ENCODE measurements at places on chromosomes 6 and 20.

DNA sequence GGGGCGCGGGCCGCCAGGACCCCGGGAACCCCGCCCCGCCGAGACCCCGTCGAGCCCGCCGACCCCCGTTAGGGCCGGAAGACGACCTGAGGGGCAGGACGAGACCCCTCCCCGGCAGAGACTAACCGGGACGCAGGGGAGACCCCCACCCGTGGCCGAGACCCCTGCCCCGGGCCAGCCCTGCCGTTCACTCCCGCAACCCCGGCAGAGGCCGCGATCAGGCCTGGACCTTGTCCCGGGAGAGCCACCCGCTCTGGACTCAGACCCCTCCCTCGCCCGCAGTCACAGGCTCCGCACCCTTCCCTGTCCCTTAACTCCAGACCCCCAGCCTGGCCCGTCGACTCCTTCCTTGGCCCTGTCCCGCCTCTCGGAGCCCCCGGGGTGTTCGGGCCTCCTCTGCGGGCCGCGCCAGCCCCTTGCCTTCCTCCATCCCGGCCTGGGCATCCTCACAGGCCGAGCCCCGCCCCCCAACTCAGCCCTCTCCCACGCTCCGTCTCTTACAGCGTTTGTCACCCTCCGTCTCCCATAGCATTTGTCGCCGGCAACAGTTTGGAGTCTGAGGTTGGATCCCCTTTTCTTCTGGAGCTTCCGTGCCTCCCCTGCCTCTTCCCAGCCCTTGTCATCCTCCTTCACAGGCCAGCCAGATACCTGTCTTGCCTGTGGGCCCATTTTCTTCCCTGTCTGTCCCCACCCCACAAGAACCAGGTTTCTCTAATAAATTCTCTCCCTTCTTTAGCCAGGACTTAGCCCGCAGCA lies 569 bp downstream of the TCEA2 start:
- DNase-seq: no peak

- no peak for DNase-seq
Measured at GRCh38 chr20:2086980-2087377, 14.6 kb upstream of the STK35 start.

DNA sequence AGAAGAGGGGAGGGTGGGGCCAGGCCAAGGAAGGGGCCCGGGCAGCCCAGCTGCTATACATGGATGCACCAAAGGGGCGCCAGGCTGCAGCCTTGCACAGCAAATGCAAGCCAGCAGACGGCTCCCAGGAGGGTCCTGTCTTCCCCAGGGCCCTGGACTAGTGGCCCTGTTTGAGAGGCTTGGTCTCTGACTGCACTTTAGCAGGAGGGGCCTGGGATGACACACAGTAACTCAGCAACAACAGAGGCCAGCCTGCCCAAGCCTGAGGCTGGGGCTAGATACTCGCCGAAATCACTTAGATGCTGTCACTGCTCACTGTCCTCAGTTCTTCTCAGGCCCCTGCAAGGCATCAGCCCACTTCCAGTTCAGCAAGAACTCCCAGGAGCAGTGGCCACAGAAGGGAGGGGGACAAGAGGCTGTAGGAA lies 73.5 kb downstream of the TRAM2 start:
- DNase-seq: no peak

GRCh38 chr6:134340179-134340975 lies 22.5 kb upstream of the SGK1 start:
- no peak for DNase-seq

DNA sequence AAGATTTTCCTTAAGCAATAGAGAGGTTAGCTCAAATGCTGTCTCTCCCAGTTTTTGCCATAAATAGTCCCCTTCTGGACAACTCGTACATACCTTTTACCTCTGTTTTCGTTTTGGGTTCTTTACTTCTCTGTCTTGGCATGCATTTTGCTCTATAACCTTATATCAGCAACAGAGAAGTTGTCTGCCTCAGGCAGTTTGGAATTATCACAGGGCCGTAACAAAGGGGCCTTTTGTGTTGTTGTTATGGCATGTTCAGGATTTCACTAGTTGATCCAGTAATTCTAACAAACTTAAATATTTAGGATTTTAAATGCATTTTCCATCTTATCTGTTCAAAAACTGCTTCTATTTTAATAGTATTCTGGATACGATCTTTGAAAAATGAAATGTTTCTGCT lies 259.8 kb downstream of the CD109 start:
- no peak for DNase-seq

Data from stimulated activated CD8-positive, alpha-beta memory T cell treated with anti-CD3 and anti-CD28 coated beads, Interleukin-4, amount 100 ng/mL, for 1 hour (primary cell).